ENCODE measurements at places on chromosomes 12 and 14.

- no peak for DNase-seq
Measured at GRCh38 chr14:94303111-94303510, 10.0 kb upstream of the SERPINA10 start.

- DNase-seq = no peak
Measured at GRCh38 chr12:104350211-104351056, 46.9 kb downstream of the EID3 start.

DNA sequence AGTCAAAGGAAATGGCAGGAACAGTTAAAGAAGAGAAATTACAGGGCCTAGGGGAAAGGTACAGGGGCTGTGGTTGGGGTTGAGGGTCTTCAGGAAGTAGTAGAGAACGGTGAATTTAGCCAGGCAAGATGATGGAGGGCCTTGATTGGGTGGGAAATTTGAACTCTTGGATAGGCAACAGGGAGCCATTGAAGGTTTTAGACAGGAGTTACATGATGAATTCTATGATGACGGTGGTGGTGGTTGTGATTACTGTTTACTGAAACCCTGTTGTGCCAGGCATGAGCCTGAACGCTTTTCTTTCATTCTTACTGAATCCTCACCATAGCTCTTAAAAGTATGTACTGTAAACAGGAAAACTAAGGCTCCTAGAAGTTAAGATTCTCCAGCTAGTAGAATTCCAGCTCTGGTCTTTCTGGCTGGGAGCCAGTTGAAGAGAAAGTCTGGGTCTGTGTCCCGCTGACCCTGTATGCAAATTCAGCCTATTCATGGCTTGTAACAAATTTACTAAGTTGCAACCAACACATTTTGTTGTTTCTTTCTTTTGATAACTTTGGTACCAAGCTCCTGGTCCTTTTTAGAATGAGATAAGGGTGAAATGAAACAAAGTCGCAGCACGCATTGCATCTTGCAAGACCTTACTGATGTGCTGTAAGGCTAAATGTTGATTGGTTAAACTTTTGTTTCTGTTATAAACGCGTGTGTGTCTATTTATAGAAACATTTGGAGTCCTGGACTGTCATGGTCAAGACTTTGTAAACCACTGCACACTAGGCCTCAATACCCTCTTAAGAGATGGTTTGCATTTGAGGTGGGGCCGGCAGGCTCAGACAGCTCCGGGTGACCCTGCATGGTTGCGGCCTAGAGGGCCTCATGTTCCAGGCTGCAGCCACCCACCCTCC lies 6.0 kb downstream of the ORAI1 start:
- DNase-seq = no peak

DNA sequence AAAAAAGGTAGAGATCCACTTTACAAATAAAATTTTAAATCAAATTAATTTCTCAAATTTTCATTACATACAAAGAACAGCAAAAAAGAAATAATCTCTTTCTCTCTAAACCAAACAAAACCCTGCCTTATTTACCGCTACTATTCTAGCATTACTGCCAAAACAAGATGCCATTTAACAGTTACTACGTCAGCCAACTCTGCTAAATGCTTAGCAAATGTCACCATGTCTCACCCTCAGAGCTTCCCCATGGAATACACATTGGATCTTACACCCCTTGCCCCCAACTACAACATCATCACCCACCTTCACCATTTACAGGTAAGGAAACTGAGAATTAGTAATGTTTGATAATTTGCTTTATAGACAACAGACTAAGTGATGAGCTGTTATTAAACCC lies 23.0 kb upstream of the NR2C1 start:
- no peak for DNase-seq

GRCh38 chr12:91057368-91058165 lies at the start of gene KERA:
Gene KERA, minus strand, starts transcription at chr12:91058024. Its CDS starts 1,743 bp downstream, at chr12:91056281.
- DNase-seq = no peak

GRCh38 chr12:131755305-131756113 lies 44.6 kb downstream of the SFSWAP start:
- DNase-seq = no peak

DNA sequence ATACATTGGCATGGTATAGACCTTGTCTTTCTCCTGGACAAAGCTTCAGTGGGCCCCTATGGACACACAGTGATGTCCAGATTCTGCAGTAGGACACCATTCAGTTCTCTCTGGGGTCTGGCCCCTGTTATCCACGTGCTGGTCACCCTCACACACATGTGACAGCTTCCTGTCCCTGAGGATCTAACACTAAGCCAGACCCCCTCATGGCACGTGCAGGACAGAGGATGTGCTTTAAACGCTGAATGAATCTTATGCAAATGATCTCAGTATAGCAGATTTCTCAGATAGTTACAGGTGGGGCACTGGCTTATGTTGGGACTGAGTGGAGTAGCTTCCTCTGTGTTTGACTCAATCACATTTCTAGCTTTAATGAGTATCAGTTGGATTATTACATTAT lies 33.7 kb downstream of the SLC24A4 start:
- DNase-seq = no peak

DNA sequence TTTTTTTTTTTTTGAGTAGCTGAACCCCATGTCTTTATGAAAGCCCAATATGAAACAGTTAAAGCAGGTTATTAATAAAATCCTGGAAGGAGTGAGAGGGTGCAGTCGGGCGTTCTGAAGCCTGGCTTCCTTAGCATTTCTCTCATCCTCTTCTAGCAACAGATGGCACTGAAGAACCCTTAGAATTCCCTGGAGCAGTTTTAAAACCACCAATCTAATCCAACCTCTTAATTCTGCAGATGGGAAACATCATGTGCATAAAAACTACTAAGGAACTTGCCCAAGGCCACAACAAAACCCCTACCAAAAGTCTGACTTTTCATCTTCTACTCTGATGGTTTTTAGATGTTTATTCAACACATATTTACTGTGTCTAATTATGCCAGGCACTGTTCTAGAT lies 25.2 kb downstream of the PRDM4 start:
- no peak for DNase-seq

DNA sequence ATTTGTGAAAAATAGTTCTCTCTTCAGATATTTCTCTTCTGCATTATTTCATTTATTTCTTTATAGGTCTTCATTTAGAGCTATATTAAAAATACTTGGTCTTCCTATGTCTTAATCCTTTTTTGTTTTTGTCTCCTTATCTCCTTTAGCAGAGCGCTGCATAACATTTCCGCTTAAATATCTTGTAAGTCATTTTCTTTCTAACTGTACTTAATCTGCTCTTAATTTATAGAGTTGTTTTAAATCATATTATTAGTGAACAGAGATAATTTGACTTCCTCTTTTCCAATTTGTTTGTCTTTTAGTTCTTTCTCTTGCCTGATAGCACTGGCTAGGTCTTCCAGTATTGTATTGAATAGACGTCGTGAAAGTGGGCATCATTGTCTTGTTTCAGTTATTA lies 18.0 kb downstream of the LUM start:
- no peak for DNase-seq

DNA sequence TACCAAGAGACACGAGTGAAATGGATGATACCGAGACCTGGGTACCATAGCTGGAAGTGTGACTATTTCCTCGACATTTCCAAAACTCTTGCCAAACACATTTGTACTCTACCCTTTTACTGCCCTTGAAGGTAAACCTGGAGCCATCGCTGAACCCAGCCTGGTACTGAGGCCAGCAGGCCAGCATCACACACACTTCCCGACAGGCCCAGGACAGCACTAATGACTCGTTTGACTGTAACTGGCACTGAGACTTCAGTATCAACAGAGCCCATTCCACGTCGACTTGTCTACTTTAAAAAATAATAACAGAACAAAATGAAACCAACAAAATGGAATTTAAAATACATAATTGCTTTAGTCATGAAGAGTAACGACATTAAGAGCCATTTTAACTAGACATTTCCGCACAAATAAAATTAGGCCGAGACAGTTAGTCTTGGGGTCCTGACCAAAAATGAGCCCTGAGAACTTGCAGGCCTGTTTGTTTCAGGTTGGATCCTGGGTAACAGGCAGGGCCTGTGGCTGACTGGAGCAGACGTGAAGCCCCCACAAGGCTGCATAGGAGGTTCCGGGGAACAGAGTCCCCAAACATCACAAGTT lies 94.3 kb downstream of the RIMBP2 start:
- DNase-seq = no peak

DNA sequence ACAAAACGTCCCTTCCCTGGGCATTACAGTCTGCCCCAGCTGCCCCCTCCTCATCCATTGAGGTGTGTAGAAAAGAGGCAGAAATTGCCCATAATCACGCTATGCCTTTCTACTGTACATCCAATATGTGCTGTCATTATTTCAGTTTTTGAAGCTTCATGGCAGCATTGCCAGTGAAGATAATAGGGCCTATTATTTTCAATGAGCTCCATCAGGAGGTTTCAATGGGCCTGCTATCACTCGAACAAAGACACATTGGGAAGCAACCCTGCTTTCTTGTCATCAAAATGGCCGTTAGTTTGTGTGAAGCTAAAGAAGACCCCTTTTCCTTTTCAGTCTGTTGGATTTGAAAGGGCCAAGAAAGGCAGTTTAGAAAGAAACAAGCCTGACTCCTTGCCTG lies 653.8 kb downstream of the NOVA1 start:
- no peak for DNase-seq

- no peak for DNase-seq
Measured at GRCh38 chr14:100769035-100769939, 42.6 kb downstream of the DLK1 start.

DNA sequence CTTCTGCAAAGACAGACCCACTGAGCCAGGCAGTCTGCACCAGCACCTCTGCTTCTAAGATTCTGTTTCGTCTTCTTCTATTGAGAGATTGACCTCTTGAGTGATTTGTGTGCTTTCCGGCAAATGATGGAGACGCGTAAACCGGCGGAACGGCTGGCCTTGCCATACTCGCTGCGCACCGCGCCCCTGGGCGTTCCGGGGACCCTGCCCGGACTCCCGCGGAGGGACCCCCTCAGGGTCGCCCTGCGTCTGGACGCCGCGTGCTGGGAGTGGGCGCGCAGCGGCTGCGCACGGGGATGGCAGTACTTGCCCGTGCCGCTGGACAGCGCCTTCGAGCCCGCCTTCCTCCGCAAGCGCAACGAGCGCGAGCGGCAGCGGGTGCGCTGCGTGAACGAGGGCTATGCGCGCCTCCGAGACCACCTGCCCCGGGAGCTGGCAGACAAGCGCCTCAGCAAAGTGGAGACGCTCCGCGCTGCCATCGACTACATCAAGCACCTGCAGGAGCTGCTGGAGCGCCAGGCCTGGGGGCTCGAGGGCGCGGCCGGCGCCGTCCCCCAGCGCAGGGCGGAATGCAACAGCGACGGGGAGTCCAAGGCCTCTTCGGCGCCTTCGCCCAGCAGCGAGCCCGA lies 703 bp downstream of the ASCL4 start:
- no peak for DNase-seq

- no peak for DNase-seq
Measured at GRCh38 chr12:3869865-3870264, 3.3 kb downstream of the PARP11 start.

- no peak for DNase-seq
Measured at GRCh38 chr14:64059454-64060198, 206.8 kb downstream of the SYNE2 start.

DNA sequence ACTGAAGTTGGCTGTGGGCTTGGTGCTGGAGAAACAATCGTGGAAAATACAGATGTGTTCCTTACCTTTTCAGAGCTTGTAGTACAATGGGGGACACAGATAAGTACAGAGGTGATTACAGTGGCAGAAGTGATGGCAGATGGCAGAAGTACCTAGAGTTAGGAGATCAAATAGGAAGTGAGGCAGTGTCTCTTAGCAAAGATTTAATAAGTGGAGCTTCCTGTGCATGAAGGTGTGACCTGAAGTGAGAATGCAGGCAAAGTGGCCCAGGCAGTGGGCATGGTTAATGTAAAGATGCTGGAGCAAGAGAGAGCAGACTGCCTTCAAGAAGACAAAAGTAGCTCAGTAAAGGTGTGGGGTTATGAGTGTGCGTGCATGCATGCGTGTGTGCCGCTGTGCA lies 16.0 kb downstream of the LRRK2 start:
- no peak for DNase-seq

GRCh38 chr12:17793854-17794253 lies 296.1 kb downstream of the RERGL start:
- DNase-seq = no peak

DNA sequence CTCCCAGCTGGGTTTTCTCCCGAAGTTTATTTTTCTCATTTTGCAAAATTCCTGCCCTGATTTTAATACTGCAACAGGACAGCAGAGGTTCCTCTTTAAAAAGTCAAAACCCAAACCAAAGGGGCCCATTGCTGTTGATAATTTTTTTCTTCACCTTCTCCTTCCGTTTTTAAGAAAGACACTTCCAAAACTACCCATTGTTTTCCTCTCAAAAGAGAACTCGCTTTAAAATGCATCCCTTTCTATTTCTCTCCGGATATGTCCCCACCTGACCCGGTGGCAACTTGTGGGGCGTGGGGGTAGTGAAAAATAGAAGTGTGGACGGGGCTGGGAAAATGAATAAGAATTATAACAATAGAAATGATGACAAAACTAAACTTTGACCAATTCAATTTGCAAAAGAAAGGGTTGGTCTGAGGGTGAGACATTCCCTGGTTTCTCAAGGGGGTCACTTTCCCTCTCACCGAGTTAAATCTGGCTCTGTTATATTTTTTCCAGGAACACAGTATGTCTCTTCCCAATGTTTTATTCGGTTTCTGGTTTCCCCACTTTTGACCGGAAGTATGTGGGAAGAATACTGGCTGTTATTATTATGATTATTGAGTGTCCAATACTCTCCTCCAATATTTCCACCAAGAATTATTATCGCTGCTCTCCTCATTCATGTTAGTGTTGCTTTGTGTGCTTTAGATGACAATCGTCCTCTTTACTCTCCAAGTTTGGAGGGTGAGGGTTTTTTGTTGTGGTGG lies 4.1 kb upstream of the TBX5 start:
- no peak for DNase-seq

DNA sequence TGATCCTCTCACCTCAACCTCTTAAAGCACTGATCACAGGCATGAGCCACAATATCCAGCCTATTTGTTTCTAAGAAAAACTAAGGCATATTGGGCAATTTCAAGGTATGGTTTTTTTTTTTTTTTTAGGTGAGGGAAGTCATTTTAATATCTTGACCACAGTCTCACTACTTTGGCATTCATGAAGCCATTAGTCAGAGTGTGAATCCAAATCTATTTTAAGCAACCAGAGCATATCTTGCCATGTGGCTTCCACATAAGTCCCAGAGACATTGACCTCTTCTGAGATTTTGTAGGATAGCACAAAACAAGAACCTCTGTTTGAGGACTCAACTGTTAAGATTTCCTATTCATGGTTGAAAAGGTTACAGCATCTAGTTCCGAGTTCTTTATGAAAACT lies 130.3 kb upstream of the RBM19 start:
- DNase-seq = no peak

DNA sequence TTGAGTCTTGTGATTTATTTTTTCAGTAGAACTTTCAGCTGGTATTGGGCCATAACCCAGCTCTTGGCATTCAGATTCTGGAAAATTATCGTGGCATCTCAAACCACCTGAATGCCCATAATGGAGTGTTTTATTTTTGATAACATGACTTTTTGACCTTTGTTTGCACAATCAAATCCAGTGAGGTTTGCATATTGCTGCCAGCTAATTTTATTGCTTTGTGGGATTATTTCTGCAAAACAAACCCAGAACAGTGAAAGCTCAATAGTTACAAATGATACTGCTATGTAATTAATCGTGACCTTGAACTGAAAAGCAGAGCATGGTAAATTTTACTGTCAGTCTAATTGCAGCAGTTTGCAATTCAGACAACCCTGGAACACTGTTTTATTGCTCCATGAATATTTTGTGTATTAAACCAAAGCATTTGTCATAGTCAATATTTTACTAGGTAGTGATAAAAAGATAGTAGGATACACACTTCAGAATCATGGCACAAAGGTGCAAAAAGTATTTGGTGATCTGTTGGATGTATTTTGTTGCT lies 255.2 kb upstream of the NAV3 start:
- DNase-seq = no peak

- no peak for DNase-seq
Measured at GRCh38 chr14:61526405-61527312, 168.7 kb upstream of the HIF1A start.

Measured in T-helper 17 cell (primary cell).